ENCODE measurements at places on chromosomes 11 and 22. TPM values are rescaled to one million over a fixed set of nuclear protein-coding genes. Genes with fewer than 3 reads are reported as not detected.
A peak's percentile ranks its signal among the peaks of the same experiment; 100 is the strongest.

AQP11 gene
- total RNA-seq = 0.63 TPM

DNA sequence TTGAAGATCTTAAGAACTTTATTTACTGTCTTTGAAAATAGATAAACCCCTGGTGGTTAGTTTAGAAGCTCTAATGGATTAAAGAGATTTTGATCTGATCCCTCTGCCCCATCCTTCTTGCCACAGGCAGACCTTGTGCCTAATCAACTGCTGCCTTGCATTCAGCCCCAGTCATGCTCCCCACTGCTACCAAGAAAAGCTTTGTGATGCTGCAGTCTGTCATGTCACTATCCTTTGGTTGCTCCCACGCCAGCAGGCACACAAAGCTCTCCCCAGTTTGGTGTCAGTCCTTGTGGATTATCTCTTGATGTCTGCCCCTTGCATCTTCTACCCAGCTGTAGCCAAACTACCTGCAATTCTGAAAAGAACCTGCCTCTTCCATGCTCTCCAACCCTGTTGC is 112.2 kb downstream of the MTNR1B start:
- no peak for DNase-seq

GRCh38 chr11:128497061-128497775 is 90.1 kb downstream of the ETS1 start:
- DNase-seq = peak; percentile 86

GRCh38 chr22:42957958-42958357 is 57.0 kb downstream of the PACSIN2 start:
- DNase-seq = no peak

GRCh38 chr22:39352306-39352891 is 2.6 kb downstream of the SYNGR1 start:
- no peak for DNase-seq

DNA sequence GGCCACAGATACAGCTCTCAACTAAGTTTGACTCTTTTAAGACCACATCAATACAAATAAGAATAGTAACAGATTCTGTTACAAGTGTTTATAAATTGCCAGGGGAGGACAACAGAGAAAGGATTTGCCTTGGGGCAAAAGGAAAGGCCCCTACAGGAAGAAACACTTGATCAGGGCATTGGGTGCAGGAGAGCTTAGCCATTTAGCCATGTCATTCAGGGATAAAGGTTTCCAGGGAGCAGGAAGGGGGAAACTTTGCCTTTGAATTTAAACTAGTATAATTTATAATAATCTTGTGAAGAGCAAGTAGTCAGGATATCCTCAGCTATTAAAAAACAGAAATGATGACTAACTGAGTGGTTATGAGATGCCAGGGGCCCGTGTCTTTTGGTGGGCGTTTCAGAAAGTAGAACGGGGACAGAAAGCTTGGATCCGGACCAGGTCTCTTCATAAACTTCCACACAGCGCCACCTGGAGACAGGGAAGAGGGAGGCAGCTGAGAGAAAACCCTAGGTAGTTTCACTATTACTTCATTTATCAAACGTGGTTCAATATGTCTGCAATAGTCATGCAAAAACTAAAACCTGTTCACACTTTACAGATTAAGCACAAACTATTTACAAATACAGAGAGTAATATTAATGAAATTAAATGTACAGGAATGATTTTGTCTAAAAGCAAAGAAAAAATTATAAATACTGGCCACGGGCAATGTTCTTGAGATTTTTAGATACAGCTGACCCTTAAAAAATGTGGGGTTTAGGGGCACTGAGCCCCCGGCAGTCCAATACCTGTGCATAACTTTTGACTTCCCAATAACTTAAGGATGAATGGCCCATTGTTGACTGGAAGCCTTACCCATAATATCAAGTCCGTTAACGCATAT is 11.0 kb upstream of the SLC5A4 start:
- peak; percentile 41 for DNase-seq

DNA sequence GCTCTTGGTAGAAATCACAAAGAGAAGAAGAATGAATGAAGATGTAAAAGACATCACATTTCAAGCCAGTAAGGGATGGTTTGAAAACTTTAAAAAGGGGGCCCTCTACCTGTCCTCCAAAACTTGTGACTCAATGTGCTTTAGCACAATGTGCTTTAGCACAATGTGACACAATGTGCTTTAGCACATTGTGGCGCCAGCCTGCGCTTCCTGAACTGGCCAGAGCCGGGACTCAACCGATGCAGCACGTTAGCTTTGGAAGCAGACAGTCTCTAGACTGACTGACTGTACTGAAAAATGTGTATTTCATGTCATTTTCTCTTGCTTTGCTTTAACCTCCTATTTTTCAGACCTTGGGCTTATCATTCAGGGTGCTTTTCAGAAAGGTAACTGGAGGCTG is 63.5 kb downstream of the FAM83F start:
- DNase-seq = no peak

GRCh38 chr11:74822170-74822569 is 73.5 kb downstream of the RNF169 start:
- peak; percentile 77 for DNase-seq

DNA sequence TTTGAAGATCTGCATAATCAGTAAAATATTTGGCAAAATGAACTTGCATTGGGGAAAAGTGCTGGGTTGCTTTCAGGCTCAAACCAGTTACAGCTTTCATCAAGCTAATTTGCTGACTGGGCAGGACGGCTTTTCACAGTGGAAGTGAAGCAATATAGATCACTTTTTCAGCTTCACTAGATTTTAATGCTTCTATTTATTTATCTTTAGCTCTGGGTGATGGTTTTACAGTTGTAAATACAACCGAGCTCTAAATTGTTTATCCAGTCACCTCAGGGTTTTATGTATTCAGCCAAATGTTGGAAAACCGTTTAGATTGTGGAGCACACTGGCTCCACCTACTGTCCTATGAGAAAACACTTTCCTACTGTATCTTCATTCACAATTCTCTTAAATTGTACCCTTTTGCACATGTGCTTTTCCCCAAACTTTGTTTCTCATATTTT is 58.2 kb downstream of the ACER3 start:
- peak; percentile 20 for DNase-seq
